ENCODE measurements at places on chromosomes 16 and 17.

DNA sequence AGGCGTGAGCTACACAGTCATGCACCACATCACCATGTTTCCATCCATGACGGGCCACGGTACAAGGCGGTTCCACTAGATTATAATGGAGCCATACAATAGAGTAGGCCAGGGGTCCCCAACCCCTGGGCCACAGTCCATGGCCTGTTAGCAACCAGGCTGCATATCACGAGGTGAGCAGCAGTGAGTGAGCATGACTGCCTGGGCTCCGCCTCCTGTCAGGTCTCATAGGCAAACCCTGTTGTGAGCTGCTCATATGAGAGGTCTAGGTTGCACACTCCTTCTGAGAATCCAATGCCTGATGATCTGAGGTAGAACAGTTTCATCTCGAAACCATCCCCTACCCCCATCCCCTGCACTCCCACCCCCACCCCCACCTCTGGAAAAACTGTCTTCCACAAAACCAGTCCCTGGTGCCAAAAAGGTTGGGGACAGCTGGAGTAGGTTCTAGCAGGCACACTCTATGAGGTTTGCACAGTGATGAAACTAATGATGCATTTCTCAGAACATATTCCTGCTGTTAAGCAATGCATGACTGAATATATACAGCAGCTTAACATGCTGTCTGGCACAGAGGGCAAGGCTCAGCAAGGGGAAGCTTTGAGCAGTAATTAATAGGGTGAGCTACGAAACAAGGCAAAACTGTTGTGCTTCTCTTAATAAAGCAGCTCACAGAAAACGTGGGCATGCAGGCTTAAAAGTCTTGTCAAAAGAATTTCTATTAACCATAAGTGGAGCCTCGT is 108.0 kb downstream of the VPS53 start:
- no peak for DNase-seq

GRCh38 chr16:29694384-29695195 is 15.6 kb downstream of the QPRT start:
- no peak for DNase-seq

GRCh38 chr17:33732116-33732515 is 439.0 kb upstream of the ASIC2 start:
- no peak for DNase-seq

- DNase-seq: no peak
These were observed 1.1 kb downstream of the ABCA10 start for GRCh38 chr17:69227541-69227940.

DNA sequence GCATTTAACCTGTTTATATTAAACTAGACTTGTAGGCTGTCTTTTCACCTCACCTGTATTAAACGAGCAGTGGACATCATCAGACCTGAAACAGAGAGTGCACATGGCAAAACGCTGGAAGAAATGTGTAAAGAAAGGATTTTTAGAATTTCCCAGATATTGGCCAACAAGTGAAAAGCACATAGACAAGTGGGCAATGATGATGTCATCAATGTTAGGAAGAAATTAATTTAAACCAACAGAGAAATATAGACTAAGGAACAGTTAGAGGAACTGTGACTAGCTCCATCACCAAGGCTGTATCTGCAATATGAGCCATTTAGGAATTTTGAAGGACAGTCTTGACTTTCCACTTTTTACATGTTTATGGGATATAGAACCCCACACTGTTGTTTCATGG is 67.1 kb upstream of the SLC12A3 start:
- no peak for DNase-seq

GRCh38 chr17:41153856-41154255 is 4.2 kb upstream of the KRTAP4-5 start:
- no peak for DNase-seq

GRCh38 chr16:85682516-85682915 is 6.2 kb downstream of the GINS2 start:
- no peak for DNase-seq

GRCh38 chr17:16939606-16940115 is 32.3 kb downstream of the TNFRSF13B start:
- DNase-seq: no peak

- DNase-seq: no peak
These were observed at the start of gene PYY for GRCh38 chr17:43953746-43954145. Gene PYY (minus strand): TSS chr17:43953940. CDS start chr17:43953483, 457 bp downstream.

DNA sequence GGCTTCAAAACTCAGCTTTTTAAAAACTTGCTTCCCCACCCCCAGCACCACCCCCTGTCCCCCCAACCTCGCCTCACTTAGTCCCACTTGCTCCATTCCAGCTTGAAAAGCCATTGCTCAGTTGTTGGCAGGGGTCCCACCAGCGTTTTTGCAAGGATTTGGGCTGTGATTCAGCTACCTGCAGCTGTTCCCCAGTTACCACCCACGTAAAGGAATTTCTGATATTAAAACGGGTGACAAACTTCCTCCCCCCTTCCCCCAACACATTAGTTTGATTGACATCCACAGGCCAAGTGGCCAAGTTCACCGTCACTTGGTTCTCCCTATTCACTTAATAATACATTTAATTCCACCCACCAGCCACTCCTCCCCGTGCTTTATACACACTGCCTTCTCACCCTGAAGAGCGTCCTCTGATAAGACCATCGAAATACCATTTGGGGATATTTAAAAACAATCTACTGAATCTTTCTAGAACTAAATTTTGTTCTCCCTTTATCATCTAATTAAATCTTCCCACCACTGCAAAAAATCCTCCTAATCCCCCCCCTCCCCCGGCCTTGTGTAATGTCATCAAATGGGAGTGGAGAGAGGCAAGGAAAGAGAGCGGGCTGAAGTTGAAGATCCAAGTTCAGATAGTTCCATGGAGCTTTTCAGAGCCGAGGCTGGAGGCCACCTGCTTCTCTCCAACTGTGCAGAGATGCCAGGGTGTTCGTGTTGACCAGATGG is 55.1 kb downstream of the SOX9 start:
- DNase-seq: no peak

All from NK-92 treated with Interleukin-12 subunit alpha and Interleukin-12 subunit beta, amount 100 ng/mL, for 24 hours (cell line).